Left renal cortex interstitium (tissue), 4 donors: ENCODE measurements at places on chromosomes 12 and 14. TPM values are rescaled to one million over a fixed set of nuclear protein-coding genes. Genes with fewer than 3 reads are reported as not detected.

The CBX5 gene
- polyA plus RNA-seq, result 135 TPM

The CMKLR1 gene
- polyA plus RNA-seq, result 4.7 TPM

The NUP107 gene
- 81.6 TPM for polyA plus RNA-seq

The BCL7A gene
- polyA plus RNA-seq, result 40.0 TPM

The TDP1 gene
- polyA plus RNA-seq, result 20.1 TPM

The AMN gene
- 32.7 TPM for polyA plus RNA-seq

The CLEC1B gene
- polyA plus RNA-seq, result 1.1 TPM

The CD163 gene
- polyA plus RNA-seq, result 11.1 TPM

GRCh38 chr12:42283739-42284138 lies 42.2 kb downstream of the ZCRB1 start:
- no peak for DNase-seq

DNA sequence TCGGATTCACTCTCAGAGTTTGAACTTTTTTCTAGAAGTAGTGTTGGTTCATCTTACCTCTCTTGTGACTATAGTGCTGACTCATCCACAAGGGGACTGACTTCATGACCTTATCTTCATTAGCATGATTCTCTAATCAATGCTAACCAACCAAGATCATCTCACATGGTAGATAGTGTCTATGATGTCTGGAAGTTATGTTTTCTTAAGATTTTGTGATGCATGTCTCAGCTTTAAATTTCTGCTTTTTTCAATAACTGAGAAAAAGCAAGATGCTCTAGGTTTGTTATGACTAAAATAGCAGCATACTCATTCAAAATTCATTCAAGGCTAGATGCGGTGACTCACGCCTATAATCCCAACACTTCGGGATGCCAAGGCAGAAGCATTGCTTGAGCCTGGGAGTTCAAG lies 12.3 kb upstream of the SLC35E3 start:
- no peak for DNase-seq

DNA sequence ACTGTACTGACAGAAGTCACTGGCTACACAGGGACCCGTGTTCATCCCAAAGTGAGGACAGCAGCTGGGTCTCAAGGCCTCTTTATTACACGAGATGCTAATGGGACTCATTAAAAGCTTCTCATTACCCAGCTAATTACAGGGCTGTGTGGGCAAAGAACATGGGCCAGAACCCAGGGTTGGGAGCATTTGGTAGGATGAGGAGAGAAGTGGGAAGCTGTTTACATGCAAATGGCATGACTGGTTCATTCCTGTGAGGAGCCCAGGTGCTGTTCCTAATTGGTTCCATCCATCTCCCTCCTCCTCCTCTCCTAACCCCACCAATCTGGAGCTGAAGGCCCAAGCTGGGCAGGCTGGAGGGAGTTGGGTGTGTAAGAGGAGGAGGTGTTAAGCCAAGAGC lies 8.9 kb upstream of the TAC3 start:
- DNase-seq, result no peak

DNA sequence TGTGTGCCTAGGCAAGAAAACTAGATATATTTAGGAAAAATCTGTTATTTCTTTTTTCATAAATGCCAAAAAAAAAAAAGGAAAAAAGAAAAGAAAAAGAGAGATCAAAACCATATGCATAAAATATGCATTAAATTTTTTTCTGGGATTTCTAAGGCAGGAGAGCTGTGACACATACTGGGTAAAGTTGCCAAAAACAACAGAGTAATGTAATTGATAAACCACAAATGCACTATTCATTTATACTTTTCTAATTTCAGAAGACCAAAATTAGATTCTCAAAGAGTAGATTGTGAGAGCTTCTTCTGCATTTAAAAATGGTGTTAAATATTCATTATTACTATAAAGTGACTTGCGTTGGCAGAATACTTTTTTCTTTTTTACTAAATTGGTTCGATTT lies 673.8 kb upstream of the MGAT4C start:
- DNase-seq, result no peak

DNA sequence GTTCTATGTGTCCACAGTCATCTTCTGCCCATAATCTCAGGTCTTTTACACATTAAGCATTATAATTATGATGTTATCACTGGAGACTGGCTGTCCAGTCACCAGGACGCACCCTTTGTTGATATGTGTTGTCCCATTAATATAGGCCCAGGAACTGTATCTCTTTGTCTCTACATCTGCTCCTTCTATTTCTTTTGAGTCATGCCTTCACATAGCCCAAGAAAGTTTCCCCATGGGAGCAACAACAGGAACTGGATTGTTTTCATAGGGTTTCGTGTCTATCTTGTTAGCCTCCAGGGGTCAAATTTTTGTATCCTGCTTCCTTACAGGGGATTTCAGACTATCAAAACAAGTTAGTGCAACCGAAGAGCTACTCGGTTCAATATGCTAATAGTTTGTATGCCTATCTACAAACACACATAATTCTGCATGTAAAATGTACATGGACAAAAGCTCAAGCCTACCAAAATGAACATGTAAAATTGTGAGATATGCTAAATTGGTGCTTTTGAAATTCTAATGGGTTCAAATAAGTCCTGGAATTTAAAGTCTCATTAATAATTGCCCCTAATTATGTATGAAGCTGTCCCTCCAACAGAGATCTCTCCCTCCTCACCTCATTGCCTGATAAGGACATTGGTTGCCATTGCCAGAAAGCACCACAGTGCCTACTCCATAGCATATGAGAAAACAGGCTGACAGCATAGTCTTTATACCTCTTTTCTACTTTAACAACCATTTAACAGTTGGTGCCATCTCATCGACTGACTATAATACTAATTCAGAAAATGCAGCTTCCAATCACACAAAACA lies 99.8 kb upstream of the DIO2 start:
- no peak for DNase-seq

GRCh38 chr14:54535646-54536045 lies 25.9 kb downstream of the CGRRF1 start:
- no peak for DNase-seq

- no peak for DNase-seq
These were observed 1.2 kb upstream of the HIGD1C start for GRCh38 chr12:50951112-50951511.

DNA sequence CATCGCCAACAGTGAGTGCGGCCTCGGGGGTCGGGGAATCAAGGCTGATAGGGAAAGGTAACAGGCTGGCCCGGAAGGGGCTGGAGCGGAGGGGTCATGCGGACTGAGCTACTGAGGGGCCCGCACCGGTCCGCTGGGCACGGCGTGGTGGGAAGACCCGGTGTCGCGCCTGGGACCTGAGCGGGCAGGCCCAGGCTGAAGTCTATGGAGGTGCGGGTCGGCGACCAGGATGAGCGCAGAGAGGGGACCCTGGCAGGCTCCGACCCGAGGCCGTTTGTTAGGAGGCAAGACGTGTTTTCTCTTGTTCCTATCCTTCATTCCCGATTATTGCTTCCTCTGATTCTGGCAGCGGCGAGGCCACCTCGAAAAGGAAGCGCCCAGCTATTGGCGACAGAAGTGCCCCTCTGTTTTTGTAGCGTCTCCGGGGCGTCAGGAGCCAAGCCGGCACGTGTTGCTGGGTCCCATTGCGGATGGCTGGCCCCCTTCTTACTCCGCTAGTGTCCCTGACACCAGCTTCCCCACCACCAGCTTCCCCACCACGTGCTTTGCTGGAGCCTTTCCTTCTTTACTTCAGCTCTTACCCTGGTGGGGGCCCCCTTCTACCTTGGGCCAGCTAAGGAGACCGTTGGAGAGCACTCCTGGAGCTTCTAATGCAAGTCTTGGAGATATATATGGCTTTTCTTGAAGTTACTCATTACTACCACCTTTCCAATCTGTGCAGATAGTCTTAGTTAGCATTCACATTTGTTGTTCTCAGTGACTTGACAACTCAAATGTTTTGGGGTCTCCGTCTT lies 653 bp downstream of the PA2G4 start:
- no peak for DNase-seq

GRCh38 chr12:31267966-31268365 lies 58.0 kb downstream of the SINHCAF start:
- DNase-seq, result no peak

GRCh38 chr12:89183985-89184435 lies 168.3 kb downstream of the DUSP6 start:
- DNase-seq, result no peak

- DNase-seq, result no peak
These were observed 226.9 kb upstream of the ARID2 start for GRCh38 chr12:45502481-45503128.

DNA sequence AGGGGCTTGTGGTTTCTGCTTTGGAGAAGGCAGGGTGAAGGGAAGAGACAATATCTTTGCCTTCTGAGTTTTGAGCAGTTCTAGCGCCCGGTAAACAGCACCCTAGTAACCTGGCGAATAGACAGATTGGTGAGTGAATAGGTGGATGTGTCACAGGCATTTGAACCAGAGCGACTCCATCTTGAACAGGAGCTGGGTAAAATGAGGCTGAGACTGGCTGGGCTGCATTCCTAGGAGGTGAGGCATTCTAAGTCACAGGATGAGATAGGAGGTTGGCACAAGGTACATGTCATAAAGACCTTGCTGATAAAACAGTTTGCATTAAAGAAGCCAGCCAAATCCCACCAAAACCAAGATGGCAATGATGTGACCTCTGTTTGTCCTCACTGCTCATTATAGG lies 643.6 kb upstream of the TMEM132C start:
- DNase-seq, result no peak

GRCh38 chr12:18373181-18373580 lies 111.9 kb downstream of the PIK3C2G start:
- DNase-seq, result no peak

- DNase-seq, result no peak
These were observed 6.1 kb upstream of the TSPAN9 start for GRCh38 chr12:3071107-3071506.

GRCh38 chr12:107511292-107511691 lies 174.3 kb upstream of the PWP1 start:
- DNase-seq, result no peak

DNA sequence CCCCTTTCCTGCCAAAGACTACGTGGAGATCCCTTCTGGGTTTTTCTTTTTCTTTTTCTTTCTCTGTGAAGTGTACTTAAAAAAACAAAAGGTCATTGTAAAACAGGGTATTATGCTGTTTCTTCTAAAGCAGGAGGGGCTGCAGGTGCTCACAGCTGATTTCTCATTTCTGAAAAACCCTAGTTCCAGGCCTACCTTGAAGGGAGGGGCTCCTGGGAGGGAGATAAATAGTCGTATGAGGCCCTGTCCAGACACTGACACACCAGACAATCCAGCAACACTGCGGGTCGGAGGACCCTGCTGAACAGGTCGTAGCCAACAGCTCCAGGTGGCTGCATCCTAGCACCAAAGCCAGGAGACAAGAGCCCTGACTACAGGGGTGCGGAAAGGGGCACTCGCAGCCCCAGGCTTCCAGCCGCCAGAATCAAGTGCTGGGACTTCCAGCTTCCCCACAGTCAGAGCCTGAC lies 41.1 kb downstream of the PSMA6 start:
- no peak for DNase-seq

DNA sequence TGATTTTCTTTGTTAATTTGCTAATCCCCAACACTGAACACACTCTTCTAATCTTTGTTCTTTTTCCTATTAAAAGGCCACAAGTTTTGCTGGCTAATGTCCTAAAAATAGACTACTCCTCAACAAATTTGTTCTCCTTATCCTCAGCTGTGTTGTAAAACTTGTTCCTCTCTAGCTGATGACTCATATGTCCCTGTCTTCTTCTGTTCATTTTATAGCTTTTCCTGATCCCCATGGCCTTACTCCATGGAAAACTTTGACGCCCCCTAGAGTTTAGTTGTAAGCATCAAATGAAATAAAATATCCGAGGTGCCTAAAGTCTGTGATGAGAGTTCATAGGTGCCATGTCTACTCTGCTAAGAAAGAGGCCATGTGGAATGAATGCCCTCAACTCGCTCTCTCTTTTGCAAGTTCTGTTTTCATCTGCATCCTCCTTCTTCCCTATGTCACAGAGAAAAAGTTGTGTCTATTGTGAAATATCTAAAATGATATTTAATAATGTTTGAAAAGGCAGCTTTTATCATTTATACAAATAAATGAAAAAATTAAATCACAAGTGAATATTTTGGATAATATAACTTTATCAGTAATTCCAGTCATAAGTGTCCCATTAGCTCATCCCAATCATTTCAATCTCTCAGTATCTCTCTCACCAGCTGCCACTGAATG lies 237.9 kb downstream of the IPO8 start:
- no peak for DNase-seq

DNA sequence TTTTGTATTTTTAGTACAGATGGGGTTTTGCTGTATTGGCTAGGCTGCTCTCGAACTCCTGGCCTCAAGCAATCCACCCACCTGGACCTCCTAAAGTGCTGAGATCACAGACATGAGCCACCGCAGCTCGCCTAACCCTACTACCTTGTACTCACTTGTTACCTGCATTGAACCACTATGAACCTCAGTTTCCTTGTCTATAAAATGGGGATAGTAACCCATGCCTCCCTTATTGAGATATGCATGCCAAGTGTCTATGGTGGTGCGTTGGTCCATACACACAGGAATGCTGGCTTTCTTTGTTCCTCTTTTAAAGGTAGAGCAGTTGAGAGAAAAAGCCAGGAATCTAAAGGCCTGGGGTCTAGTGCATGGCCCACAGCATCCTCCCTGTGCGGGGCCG lies 40.9 kb downstream of the KDM2B start:
- no peak for DNase-seq

- DNase-seq, result no peak
These were observed 2.4 kb upstream of the NKX2-1 start for GRCh38 chr14:36522347-36522971.

- DNase-seq, result no peak
These were observed 109.8 kb downstream of the SCAF11 start for GRCh38 chr12:45880533-45880932.

- DNase-seq, result no peak
These were observed 86.6 kb downstream of the USP15 start for GRCh38 chr12:62346817-62347216.

DNA sequence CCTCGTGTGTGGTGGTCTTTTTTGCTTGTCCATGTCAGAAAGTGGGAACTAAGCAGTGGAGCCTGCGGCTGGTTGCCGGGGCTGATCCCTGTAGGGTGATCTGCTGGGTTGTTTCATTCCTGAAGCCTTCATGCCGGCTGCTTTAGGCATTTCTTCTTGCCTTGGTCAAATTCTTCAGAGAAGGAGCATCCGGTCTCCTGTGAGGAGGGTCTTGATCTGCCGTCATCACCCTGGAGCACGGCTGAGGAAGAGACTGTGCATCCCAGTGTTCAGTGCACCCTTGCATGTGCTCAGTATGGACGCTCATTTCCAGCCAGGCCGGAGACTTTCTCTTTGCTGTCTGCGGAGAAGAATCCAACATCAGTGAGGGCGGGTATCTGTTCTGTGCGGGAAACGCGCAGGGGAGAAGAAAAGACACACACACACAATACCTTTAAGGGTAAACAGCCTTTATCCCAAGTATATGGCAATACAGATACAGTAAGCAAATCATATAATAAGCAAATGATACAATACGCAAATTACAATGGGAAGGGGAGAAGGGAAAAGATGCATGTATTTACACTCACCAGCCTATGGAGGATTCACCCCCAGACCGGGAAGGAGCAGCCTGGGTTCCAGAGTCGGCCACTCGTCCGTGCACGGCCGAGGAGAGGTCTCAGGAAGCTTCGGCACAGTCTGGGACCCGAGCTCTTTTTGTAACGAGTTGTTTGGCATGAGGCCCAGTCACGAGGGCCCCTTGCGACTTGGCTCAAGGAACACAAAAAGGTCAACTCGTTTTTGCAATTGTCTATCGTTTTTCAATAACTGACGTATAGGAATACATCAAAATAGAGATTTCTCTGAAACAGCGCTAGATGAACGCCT lies 1366.8 kb upstream of the TMEM132C start:
- DNase-seq, result no peak
